ENCODE measurements at places on chromosomes 7 and 10. TPM values are rescaled to one million over a fixed set of nuclear protein-coding genes. Genes with fewer than 3 reads are reported as not detected.

Gene CPN1
- total RNA-seq = not detected

Gene PRR15
- not detected for total RNA-seq

DNA sequence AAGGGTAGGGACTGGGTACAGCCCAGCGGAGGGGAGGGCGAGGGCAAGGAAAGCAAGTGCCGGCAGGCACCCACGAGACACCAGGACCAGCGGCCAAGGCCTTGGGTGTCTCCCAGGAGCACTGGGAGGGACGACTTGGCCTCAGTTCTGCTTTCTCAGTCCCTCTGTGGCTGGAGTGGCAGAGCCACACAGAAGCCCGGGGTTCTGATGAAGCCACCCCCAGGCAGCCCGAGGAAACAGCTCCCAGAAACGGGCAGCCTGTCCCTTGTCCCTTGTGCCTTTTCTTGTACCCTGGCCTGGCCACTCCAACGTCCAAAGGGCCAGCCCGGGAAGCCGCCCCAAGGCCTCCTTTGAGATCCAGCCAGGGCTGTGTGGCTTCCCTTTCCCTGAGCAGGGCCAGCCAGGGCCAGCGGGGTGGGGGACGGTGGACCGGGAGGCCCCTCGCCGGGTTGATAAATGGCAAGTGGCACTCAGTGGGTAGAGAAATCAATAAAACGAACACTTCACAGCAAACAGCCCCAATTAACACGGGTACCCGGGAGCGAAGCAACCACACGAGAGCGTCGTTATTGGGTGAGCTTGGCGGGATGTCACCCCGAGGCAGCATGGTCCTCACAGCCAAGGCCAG lies 69.8 kb upstream of the GNA12 start:
- no peak for DNase-seq

- no peak for DNase-seq
Measured at GRCh38 chr10:13257621-13258140, 23.5 kb upstream of the UCMA start.

Gene ZNF679
- total RNA-seq = not detected

GRCh38 chr10:108783897-108784296 lies 1139.4 kb downstream of the XPNPEP1 start:
- peak; percentile 24 for DNase-seq

GRCh38 chr10:27822301-27822700 lies 76.7 kb upstream of the MKX start:
- DNase-seq = no peak

- no peak for DNase-seq
Measured at GRCh38 chr7:17104419-17104818, 194.0 kb upstream of the AHR start.

GRCh38 chr10:47296156-47296894 lies 3.7 kb upstream of the GDF10 start:
- no peak for DNase-seq

Gene GPR26
- 0.10 TPM for total RNA-seq

DNA sequence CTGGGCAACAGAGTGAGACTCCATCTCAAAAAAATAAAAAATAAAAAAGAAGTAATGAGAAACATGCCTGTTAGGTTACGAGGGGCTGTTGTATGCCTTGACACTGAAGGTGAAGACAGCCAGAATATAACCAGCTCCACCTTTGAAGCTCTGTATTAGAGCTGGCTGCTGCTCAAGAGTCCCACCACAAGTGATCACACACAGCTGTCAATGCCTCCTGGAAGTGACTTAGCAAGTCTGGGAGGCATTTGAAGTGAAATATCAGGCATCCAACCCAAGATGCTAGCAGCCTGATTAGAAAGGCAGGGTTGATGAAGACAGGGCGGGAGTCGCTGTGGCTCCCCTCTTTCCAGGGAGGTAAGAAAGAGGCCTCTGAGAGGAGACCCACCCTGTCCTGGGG lies 34.1 kb upstream of the INPP5F start:
- DNase-seq = no peak

Gene DPCD
- 10.1 TPM for total RNA-seq

DNA sequence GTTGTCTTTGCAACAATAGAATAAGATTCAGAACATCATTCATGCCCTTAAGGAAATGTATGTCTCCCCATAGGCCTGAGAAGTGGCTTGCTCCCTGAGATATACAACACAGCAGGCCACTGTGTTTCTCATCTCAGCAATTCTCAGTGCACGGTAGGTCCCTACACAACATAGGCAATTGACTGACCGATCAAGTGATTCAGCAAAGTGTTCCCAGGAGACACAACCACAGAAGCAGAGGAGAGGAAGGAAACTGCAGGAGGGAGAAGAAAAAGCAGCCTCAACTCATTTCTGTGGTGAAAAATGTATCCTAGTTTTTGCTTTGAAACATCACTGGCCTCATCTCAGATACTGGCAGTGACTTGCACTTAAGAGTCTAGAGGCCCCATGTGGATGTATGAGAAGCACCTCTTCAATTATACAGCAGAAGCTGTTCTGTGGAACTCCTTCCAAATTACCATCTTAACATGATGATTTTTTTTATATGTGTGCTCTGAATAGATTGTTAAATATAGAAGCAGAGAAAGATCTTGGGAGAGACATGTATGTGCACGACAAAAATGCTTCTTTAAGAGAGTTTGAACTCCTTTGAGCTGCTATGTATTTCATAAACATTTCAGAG lies 306.8 kb downstream of the XPNPEP1 start:
- DNase-seq = no peak

- no peak for DNase-seq
Measured at GRCh38 chr10:44706745-44707144, 204.4 kb upstream of the TMEM72 start.

GRCh38 chr10:44977287-44978212 lies 1.1 kb downstream of the DEPP1 start:
- no peak for DNase-seq

Gene CAMK2B
- total RNA-seq = 55.1 TPM

Measured in glutamatergic neuron (in vitro differentiated cells).